NCI-H1930 (cell line): ENCODE measurements at places on chromosomes 5 and 9.

DNA sequence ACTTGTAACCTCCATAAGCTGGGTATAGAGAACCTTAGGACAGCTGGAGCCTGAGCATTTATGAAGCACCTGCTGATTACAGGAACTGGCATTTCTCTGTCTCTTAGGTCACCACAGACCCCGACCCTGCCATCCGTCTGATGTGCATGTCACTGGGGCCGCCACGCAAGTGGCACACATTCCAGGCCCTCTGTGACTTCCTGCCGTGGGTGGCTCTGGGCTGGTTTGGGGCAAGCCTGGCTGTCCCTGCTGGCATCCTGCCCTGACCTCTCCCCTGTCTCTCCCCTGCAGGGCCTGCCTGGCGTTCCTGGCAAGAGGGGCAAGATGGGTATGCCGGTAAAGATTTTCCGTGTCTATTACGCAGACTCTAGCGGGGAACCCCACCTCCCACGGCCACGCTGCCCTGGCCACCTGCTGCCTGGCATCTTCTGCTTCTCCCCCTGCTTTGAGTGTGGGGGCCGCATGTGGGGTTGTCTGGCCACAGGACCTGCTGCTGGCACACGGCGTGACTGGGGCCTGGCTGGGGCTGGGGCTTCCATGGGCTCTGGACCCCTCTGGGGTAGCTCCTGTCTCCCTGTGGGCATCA lies 55.4 kb downstream of the COL27A1 start:
- DNase-seq, result no peak

DNA sequence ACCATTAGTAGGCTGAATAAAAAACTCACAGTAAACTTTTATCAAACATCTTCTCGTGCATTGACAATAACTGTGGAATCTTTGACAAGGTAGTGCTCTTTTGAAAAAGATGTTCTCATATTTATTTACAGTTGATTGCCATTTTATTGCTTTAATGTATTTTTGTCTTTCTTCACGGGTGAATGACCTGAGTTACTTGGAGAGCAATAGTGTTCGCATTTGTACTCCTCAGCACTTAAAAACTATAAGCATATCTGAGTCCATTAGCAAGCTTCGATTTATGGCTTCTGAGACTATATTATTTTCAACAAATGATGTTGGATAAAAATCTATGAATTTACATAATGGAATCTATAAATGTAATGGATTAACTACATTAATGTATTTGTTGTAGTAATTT lies 1012.3 kb downstream of the CDH9 start:
- no peak for DNase-seq

DNA sequence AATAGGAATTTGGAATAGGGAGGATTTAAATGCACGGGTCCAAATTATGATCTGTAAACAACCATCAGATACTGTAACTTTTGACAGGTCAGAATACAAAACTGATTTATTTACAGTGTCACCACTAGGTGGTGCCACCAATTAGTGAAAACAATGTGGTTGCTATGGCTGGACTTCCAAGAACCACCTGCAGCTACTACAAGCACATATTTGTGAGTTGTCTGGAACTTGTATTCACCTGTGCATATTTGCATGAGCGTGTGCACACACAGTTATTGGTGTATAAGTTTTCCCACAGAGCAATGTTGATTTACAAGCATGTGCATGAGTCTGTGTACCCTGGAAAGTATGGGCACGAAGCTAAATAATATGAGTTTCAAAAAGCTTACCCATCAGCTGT lies 3.0 kb upstream of the HRCT1 start:
- peak; percentile 40 for DNase-seq

DNA sequence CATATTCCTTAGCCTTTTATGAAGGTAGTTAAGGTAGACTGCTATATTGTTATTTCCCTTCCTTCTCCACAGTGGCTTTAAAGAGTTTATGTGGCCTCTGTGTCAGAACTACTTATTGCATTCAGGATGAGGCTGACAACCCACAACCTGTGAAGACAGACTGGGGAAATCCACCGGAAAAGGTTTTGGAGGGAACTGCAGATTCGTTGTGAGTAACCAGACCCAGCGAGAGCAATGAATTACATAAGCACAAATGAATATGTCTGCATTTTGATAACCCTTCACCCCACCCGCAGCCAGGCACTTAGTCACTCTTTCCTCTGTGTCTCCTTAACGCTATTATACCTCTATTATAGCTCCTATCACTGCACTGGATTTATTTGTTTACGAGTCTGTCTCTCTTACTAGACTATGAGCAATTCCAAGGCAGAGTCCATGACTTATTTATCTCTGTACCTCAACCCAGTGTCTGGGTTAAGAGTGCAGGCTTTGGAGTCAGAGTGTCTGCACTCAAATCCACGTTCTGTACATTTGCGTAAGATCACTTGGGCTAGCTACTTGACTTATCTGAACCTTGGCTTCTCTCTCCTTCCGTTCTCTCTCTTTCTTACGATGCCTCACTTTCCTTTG lies 19.2 kb downstream of the KCTD16 start:
- no peak for DNase-seq

DNA sequence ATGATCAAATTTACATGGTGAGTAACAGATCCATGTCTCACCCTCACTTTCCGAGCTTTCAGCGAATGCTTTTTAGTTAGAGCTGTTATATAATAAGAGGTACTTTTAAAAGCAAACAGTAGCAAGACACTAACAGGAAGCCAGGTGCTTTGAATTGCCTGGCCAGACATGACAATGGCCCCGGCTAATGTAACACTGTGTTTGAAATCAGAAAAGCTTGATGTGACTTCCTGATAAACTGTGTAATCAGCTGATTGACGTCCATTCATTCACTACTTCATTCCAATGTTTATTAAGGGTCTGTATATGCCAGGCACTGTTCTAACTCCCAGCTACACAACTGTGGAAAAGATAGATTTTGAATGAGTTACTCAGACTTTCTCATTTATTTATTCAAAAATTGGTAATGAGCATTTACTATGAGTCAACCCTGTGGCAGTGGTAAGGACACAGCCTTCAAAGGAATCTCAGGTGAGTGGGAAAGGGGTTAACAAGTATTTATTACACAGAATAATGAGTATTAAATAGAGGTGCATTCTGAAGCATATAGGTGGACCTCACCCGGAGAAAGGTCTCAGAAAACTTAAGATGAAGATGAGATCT lies 26.6 kb downstream of the DPYSL3 start:
- peak; percentile 75 for DNase-seq

DNA sequence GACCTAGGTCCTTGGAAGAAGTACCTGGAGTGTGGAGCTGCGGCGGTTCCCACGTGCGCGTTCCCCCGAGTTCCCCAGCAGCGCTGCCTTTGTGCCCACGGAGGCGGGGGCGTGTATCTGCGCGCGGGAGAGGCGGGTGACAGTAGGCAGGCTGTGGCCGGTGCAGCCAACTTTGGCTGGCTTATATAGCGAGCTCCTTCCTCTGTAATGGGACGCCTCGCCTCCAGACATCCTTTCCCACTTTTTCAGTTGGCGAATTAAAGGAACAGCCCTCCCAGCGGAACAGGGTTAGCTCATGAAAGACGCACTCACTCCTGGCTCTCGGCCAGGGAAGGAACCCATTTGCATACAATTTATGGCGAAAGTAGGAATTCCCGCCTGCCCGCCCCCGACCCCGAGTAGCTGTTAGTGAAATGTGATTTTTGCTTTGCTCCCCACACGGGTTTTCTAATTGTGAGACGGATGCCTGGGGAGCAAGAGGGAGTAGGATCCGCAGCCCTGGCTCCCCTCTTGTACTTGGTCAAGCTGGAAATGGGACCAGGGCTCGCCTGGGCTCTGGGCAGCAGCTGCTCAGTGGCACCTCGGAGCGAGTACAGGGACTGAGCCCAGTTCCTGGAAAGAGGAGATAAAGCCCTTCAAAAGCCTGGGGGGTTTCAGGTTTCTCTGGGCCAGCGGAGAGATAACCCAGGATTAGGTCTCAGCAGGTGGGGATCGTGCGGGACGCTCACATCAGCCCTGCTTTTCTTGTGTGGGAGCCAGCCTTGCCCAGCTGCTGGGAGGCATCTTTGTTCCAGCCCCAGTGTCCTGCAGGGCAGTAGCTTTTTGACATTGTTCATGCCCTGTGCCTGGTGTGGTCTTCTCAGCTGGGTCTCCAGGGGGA lies at the start of gene TNC:
TSS of gene TNC (minus strand) at position 159 of the 880 bp plus-strand sequence. CDS start 27,139 bp downstream, outside the sequence.
- DNase-seq, result no peak

- DNase-seq, result no peak
Measured at GRCh38 chr5:151189151-151189550, 31.6 kb upstream of the ANXA6 start.

DNA sequence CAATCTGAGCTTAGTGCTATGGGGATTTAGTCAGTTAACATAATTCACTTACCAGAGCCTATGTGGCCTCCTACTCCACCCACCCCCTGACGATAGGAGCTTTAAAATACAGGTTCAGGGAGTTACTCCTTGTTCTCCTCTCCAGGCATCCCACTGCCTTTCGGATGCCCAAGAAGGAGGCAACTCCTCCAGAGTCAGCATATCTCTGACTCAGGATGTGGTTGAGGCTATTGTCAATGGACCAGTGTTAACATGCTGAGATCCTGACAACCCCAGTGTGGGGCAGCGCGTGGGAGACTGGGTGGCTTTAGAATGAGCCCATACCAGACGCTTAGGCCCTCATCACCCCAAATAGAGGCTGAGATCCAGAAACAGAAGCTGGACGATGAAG lies 27.4 kb downstream of the BICD2 start:
- no peak for DNase-seq

DNA sequence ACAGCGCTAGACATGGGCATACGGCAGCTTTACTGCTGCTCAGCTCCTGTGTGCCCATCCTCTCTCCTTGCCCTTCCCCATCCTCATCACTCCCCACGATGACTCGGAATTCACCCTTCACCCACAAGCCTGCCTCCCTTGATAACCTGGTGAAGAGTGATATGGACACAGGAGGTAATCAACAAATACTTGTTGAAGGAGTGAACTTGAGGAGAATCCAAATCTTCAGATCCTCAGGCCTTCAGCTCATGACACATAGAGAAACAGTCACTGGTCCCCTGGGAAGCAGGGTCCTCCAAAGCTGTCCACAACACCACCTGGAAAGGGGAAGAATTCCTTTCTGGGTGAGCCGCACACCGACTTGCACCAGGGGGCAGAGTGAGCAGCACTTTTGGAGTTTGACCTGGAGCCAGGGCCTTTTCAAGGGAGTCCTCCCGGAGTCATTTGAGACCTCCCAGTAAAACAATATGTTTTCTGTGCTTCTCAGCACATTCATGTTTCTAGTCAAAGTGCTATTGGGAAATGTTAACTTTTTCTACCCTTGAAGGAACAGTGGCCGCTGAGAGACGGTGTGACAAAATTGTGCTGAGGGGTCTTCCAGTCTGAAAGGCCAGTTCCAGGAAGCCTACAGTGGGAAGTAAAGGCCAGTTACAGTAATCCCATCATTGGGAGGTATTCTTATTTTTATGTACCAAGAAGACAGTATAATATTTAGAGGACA lies 332.3 kb downstream of the CWC27 start:
- peak; percentile 43 for DNase-seq

DNA sequence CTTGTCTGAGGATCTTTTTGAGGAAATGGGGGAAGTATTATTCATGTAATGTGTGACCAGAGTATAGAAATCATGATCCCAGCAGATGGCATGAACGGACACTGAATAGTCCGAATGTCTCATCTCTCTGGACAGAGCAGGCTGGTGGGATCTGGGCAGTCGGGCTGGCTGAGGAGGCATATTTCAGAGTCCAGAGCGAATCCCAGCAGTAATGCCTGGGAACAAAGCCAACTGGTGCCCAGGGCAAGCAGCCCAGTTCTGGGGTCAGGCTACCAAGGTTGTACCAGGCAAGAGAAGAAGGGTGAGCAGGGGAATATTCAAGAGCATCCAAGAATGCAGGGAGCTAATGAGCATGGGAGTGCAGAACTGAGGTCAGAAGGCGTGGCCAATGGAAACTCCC lies 306.4 kb downstream of the ZSWIM6 start:
- no peak for DNase-seq

- no peak for DNase-seq
Measured at GRCh38 chr9:77938163-77938562, 93.4 kb downstream of the GNAQ start.

GRCh38 chr9:35229066-35229778 lies 67.4 kb downstream of the UNC13B start:
- DNase-seq, result no peak

DNA sequence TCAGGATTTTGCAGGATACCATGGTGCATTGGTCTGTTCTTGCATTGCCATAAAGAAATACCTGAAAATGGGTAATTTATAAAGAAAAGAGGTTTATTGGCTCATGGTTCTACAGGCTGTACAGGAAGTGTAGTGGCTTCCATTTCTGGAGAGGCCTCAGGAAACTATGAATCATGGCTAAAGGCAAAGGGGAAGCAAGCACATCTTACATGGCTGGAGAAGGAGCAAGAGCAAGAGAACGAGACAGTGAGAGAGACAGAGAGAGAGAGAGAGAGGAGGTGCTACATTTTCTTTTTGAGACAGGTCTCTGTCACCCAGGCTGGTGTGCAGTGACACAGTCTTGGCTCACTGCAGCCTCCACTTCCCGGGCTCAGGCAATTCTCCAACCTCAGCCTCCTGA lies 43.9 kb downstream of the P4HA2 start:
- DNase-seq, result no peak

GRCh38 chr5:26386532-26386931 lies 651.9 kb downstream of the CDH9 start:
- DNase-seq, result no peak

GRCh38 chr5:1494780-1495524 lies 28.8 kb downstream of the LPCAT1 start:
- DNase-seq, result no peak

DNA sequence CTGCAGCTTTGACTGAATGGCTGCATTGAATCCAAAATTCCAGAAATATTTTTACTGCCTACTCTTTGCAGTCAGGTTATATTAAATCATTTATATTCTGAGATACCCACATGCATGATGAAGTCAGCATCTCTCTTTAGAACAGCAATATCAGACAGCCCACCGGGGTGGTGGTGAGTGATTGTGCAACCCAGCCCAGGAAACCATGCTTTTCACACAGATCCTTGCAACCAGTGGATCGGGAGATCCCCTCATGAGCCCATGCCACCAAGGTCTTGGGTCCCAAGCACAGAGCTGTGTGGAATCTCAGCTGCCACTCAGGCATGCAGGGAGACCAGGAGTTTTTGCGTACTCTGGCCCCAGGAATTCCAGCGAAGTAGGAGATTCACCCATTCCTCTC lies 226.5 kb downstream of the DTWD2 start:
- DNase-seq, result no peak

- no peak for DNase-seq
Measured at GRCh38 chr5:1754531-1755220, 45.0 kb downstream of the MRPL36 start.

- DNase-seq, result no peak
Measured at GRCh38 chr5:144131261-144131660, 39.2 kb downstream of the YIPF5 start.

DNA sequence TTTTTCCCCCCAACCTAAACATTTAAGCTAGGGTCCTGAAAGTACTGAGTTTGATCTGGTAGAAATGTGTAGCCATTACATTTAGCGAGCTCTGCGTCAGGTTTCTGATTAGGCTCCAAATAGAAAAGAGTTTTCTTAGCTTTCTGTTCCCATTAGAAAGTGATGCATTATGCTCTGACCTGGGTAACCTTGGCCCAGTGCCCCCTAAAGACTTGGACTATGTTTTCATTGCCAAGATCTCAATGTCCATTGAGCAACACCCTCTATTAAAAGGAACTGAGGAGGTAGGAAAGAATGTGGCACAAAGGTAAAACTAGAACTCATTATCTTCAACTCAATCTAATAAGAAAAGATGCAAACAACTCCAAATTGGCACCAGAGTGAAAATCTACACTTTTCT lies 358.9 kb upstream of the PCSK5 start:
- no peak for DNase-seq
